ENCODE measurements at places on chromosomes 13 and 19. TPM values are rescaled to one million over a fixed set of nuclear protein-coding genes. Genes with fewer than 3 reads are reported as not detected.

ABHD13 gene
- 8.8 TPM for polyA plus RNA-seq

ZNF829 gene
- polyA plus RNA-seq: 3.9 TPM

S1PR4 gene
- polyA plus RNA-seq: 238 TPM

ATP1A3 gene
- 0.29 TPM for polyA plus RNA-seq

PCDH8 gene
- not detected for polyA plus RNA-seq

C1QTNF9B gene
- not detected for polyA plus RNA-seq

CYP2A6 gene
- polyA plus RNA-seq: not detected

ZNF20 gene
- polyA plus RNA-seq: 4.1 TPM

LPAR6 gene
- 14.6 TPM for polyA plus RNA-seq

SLC25A23 gene
- polyA plus RNA-seq: 0.61 TPM

SPTBN4 gene
- polyA plus RNA-seq: not detected

ZNF85 gene
- polyA plus RNA-seq: 1.7 TPM

ZNF528 gene
- polyA plus RNA-seq: 9.9 TPM

ZNF154 gene
- polyA plus RNA-seq: 1.6 TPM

C5AR1 gene
- polyA plus RNA-seq: not detected

KLK3 gene
- not detected for polyA plus RNA-seq

SERPINE3 gene
- polyA plus RNA-seq: not detected

CLEC17A gene
- polyA plus RNA-seq: 0.62 TPM

CARS2 gene
- 40.8 TPM for polyA plus RNA-seq

S1PR5 gene
- 659 TPM for polyA plus RNA-seq

ZNF681 gene
- 0.63 TPM for polyA plus RNA-seq

DIRAS1 gene
- polyA plus RNA-seq: not detected

LGALS14 gene
- polyA plus RNA-seq: not detected

C19orf38 gene
- polyA plus RNA-seq: 3.3 TPM

ZNF226 gene
- 24.3 TPM for polyA plus RNA-seq

ZNF264 gene
- 14.8 TPM for polyA plus RNA-seq

GNG8 gene
- polyA plus RNA-seq: not detected

LGALS4 gene
- polyA plus RNA-seq: not detected

TNFSF9 gene
- polyA plus RNA-seq: 5.9 TPM

XAB2 gene
- 13.3 TPM for polyA plus RNA-seq

KCNN1 gene
- not detected for polyA plus RNA-seq

SULT2B1 gene
- polyA plus RNA-seq: not detected

NBEA gene
- polyA plus RNA-seq: 0.07 TPM

COPE gene
- 401 TPM for polyA plus RNA-seq

ANGPTL4 gene
- polyA plus RNA-seq: not detected

WTIP gene
- 0.03 TPM for polyA plus RNA-seq

MAN2B1 gene
- polyA plus RNA-seq: 25.3 TPM

MYADM gene
- 20.1 TPM for polyA plus RNA-seq

ZNF564 gene
- 16.2 TPM for polyA plus RNA-seq

ZNF787 gene
- 1.5 TPM for polyA plus RNA-seq

HSD11B1L gene
- polyA plus RNA-seq: 2.5 TPM

ZBTB45 gene
- polyA plus RNA-seq: 7.2 TPM

OR4F17 gene
- not detected for polyA plus RNA-seq

Measured in immature natural killer cell (primary cell).